ENCODE measurements at places on chromosomes 13 and 19.

DNA sequence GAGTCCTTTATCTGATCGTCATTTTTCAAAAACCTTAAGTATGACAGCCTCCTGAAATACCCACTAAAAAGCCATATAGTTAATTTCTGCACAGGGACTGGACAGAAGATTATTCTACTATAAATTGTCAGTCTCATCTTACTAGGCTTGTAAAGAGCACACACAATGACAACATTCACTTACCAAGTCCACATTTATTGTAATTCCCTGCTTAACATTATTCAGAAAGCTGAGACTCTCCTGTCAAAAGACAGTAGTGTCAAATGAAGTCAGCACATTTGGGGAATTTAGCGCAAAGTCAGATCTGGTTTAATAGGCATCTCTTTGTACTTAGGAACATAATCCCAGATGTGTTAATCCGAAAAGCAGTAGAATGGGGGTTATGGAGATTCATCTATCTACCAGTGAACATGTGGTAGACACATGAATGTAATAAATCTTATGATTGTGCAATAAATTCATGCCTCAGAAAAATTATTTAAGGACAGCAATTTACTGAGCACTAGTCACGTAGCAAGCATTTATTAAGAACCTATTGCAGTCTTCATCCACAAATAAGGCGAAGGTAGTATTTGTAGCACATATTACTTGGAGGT lies 224.6 kb upstream of the GPC6 start:
- no peak for DNase-seq

DNA sequence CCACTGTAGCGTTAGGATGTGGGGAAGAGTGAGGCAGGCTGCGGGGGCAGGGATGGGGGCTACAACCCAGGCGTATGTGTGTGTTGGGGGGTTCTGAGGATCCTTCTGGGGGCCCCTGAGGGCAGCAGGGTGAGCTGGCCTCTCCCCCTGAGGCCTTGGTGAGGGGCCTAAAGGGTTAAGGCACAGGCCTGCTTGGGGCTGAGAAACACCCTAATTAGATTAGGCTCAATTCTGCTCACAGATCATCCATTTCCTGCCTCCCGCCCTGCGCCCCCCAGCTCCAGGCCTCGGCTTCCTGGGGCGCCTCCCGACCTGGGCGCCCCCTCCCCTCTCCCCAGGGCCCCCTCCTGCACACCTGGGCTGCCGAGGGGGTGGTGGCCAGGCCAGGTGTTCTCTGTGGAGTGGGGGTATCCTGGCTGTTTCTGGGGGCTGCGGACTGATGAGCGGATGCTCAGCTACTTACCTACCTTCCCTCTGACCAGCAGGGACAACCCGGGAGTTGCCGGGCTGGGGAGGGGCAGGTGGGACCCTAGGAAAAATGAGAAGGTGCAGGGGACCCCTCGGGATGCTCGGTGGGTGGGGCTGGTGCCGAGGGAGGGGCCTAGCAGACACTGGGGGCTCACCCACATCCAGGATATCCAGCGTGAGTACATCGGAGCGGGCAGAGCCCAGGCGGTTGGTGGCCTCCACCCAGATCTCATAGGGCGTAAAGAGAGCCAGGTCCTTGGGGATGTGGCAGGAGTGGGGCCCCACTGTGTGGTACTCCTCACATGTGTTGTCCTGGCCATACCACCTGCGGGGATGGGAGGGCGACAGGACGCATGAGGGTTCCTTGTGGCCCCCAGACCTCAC lies 8.6 kb downstream of the CRLF1 start:
- DNase-seq = no peak

- peak; percentile 82 for DNase-seq
These were observed 2.7 kb upstream of the SNAPC2 start for GRCh38 chr19:7917267-7918061.

GRCh38 chr19:46633130-46633529 lies 2.9 kb downstream of the GNG8 start:
- DNase-seq = no peak

GRCh38 chr19:30649934-30650614 lies 277.9 kb downstream of the ZNF536 start:
- peak; percentile 44 for DNase-seq

- no peak for DNase-seq
These were observed 83.4 kb downstream of the GNG7 start for GRCh38 chr19:2619076-2619475.

DNA sequence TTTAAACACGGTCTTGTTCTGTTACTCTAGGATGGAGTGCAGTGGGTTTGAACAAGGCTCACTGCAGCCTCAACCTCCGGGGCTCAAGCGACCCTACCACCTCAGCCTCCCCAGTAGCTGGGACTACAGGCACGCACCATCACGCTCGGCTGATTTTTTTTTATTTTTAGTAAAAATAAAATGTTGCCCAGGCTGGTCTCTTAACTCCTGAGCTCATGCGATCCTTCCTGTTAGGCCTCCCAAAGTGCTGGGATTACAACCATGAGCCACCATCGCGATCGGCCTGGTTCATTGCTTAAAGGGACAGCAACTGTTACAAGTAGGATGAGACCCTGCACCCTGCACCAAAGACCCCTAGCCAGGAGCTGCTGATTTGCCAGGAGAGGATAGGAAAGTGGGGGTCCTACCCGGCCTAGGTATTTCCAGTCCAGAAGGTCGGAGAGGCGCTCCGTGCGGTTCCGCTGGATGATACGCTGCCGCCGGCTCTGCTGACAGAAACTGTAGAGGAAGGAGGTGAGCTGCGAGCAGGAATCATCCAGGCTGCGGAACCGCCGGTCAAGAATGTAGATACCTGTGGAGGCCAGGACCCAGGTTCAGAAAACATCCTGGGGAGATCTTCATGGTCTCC lies 5.1 kb downstream of the FTL start:
- DNase-seq = no peak

DNA sequence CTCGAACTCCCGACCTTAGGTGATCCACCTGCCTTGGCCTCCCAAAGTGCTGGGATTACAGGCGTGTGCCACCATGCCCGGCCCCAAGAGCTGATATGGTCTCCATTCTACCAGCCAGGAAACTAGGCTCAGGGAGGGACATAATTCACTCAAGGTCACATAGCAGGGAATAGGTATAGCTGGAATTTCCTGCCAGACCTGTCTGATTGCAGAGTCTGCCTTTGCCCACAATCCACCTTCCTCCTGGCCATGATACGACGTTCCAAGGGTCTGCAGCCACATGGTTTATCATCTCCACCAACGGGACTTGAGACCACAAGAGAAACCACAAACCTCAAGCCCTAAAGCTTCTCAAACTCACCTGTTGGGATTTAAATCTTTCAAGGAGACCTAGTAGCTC lies 32.0 kb downstream of the ZNRF4 start:
- no peak for DNase-seq

DNA sequence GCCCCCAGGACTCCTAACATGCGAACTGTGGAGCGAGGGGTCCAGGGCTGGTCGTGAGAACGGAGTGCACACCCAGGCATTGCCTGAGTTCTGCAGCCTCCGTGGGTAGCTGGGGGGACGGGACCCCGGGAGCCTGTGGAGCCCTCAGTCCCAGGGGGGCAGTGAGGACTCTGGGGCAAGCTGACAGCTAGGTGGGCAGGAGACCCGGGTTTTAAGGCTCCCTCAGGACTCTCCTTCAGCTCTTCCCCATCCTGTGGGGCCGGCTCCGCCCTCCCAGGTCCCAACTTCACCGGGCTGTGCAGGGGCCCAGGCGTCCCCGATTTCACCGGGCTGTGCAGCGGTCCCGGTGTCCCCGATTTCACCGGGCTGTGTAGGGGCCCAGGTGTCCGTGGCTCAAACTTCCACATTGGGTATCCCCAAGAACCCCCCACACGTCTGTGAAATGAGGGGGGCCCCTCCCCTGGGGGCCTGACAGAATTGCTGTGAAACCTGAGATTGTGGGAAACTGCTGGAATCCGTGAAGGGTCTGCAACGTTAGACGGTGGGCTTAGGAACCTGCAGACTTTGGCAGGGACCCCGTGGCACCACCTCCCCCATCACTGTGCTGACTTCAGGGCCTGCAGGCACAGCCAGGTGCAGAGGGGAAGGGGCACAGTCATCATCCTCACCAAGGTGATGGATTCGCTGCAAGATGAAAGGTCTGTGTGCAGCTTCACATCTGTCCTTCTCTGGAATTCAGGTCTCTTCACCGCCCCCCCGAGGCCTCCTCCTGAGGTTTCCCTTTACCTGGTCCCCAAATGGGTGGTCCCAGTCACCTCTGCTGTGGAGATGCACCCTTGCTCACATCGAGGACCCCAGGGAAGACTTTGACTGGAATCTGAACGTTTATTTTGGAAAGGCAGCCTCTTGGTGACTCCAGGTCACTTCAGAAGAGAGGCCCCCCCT lies 73.2 kb upstream of the MCF2L start:
- no peak for DNase-seq

- no peak for DNase-seq
These were observed 1193.1 kb downstream of the EFNB2 start for GRCh38 chr13:105342281-105342820.

DNA sequence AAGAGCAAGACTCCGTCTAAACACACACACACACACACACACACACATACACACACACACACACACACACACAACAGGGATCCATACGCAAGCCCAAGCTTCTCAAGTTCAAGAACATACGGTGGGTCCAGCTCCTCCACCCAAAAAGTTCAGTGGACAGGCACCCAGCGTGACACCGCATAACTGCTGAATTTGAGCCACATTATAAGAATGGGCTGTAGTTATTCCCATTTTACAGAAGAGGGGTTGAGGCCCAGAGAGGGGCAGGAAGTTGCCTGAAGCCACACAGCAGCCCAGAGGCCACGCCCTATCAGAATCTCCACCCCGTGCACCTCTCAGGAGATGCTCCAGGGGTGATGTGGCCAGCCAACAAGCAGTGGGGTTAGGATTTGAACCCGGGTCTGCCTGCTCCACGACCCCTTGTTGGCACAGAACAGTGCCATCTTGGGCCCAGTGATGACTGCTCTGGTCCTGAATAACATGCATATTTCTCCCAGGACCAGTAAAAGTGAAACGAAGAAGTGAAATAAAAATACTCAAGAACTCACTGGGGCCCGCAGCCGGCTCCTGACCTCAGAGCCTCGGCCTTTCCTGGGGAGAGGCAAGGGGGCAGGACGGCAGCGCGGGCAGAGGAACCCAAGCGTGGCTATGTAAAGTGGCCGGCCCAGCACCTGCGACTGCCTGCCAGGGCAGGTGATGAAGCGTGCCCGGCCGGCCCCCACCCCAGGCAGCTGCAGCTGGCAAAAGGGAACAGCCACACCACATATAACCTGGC lies 61.9 kb downstream of the AP1M1 start:
- DNase-seq = no peak

DNA sequence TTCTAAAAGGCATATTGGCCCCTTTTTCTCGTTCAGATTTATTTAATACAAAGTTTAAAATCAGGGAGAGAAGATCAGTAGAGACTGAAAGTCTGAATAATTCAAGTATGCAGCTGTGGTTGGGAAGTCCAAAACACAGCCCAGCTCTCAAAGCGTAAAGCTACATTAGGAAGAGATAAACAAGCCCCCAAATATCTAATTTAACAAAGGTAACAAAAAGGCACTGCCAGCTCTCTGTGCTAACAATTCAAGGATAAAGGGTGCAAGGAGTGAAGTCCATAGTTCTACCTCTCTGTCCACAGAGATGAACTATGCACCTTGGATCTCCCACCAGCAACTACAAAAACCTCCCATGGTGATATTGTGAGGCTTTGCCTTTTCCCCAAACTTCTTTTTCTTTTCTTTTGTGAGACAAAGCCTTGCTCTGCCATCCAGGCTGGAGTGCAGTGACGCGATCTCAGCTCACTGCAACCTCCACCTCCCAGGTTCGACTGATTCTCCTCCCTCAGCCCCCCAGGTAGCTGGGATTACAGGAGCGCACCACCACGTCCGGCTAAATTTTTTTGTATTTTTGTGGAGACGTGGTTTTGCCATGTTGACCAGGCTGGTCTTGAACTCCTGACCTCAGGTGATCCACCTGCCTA lies 104.4 kb downstream of the LHFPL6 start:
- DNase-seq = no peak

DNA sequence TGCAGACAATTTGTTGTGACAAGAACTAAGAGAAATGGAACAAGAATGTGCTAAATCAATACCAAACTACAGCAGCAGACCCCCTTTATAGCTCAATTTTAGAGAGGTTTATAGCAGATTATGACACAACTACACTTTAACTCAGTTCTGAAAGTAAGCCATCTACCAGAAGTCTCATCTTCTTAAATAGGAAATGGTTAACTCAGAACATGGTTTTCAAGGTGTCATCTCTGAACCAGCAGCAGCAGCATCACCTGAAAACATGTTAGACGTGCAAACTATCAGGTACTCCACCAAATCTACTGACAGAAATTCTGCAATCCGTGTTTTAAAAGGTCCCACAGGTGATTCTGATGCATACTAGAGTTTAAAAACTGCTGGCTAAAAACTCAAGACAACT lies 6.8 kb downstream of the LHFPL6 start:
- no peak for DNase-seq

DNA sequence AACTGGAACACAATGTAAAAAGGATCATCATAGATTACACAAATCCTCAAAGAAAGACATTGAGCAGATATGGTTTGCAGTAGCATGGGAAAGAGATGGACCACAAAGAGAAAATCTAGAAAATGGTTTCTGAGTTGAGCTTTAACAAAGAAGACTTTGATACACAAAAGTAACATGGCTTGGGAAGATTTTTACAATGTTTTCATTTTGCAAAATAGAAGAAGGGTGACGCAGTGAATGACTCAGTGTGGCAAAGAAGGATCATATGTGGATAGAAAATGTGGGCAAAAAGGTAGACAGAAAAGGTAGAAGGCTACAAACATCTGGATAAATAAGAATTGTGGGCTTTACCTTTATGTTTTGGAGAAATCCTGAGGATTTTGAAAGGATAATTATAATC lies 1220.5 kb downstream of the PCDH17 start:
- DNase-seq = no peak

- peak; percentile 81 for DNase-seq
These were observed at the start of gene C19orf12 for GRCh38 chr19:29714953-29715700. TSS of gene C19orf12 (minus strand) at chr19:29715261. CDS start at chr19:29708413, 6,848 bp downstream.

GRCh38 chr13:23695196-23695595 lies 125.0 kb downstream of the TNFRSF19 start:
- DNase-seq = no peak

DNA sequence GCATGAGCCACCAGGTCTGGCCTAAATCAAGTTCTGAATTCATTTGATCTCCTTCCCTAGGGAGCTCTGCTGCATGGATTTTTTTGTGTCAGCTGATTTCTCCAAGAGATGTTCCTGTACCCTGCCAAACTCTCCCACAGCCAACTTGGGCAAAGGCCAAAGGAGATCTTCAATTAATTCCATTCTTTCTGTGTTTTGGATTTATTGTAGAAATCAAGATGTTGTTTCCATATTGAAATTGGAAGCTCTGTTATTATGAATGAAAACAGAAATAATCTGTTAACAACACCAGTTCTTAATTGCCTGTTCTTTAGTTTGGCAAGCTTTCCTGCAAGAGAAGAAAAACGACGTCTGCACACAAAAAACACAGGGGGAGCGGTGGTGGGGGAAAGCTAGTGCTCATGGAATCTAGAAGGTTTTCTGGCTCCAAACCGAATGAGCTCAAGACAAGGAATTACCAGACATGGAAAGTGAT lies 86.5 kb upstream of the ABCC4 start:
- no peak for DNase-seq

GRCh38 chr13:43009506-43009905 lies 13.9 kb upstream of the DNAJC15 start:
- no peak for DNase-seq
